ENCODE measurements at places on chromosomes 3 and 15. TPM values are rescaled to one million over a fixed set of nuclear protein-coding genes. Genes with fewer than 3 reads are reported as not detected.
A peak's percentile ranks its signal among the peaks of the same experiment; 100 is the strongest.

DNA sequence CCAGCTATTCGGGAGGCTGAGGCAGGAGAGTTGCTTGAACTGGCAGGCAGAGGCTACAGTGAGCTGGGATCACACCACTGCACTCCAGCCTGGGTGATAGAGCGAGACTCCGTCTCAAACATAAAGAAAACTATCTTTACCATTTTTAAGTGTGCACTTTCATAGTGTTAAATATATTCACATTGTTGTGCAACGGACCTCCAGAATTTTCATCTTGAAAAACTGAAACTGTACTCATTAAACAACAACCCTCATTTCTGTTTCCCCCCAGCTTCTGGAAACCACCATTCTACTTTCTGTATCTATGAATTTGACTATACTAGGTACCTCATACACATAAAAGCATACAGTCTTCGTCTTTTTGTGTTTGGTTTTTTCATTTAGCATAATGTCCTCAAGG is 375.1 kb downstream of the SHQ1 start:
- DNase-seq, result no peak

Gene PRTG
- 11.9 TPM for polyA plus RNA-seq

Gene GPR62
- 0.53 TPM for polyA plus RNA-seq

Gene CDHR4
- not detected for polyA plus RNA-seq

DNA sequence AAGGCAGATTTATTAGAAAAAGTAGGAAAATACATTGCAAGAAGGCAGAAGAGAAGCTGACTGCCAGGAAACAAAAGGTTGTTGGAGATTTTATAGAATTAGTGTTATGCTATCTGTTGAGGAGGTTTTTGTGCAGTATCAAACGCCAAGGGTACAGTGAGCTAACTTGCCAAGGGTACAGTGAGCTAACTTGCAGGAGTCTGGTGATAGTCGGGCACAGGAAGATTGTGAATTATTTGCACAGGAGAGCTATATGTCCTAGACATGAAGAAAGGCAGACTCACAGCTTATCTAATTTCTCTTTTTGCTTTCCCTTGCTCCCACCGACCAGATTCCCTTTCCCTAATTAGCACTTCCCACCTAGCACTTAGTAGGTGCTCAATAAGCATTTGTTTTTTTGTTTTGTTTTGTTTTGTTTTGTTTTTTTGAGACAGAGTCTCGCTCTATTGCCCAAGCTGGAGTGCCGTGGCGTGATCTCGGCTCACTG is 2.7 kb upstream of the CSK start:
- DNase-seq, result no peak

DNA sequence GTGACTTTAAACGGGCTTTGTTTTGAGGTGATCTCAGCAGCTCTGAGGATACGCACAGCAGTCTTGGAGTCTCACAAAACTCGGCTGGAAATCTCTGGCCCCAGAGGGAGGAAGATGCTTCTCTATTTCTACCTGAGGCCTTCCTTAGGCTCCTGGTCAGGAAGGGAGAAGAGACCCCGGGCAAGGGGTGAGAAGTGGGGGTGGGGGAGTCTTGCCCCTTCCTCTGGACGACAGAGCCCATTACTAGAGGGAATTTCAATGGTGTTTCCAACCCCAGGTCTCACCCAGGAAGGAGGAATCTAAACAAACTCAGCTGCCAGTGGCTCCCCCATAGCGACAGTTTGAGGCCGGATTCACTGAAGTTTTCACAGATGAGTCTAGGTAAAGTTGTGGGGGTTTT is 37.4 kb upstream of the PCSK6 start:
- DNase-seq, result no peak

- DNase-seq, result no peak
Observed at GRCh38 chr3:138450181-138450580, 15.8 kb downstream of the ESYT3 start.

Gene CERS3
- polyA plus RNA-seq, result 0.03 TPM

Gene PPP1R14D
- 0.61 TPM for polyA plus RNA-seq

GRCh38 chr3:56467108-56467507 is 1.2 kb downstream of the ERC2 start:
- DNase-seq, result peak; percentile 93

- no peak for DNase-seq
Observed at GRCh38 chr3:50972029-50972428, 297.3 kb downstream of the DOCK3 start.

- DNase-seq, result no peak
Observed at GRCh38 chr3:40631341-40631995, 106.7 kb downstream of the ZNF621 start.

GRCh38 chr3:140292684-140293083 is 357.7 kb downstream of the CLSTN2 start:
- DNase-seq, result no peak
